ENCODE measurements at places on chromosomes 1 and 21.

GRCh38 chr1:154669464-154670282 lies 61.7 kb upstream of the ADAR start:
- DNase-seq = peak; percentile 73

- no peak for DNase-seq
Measured at GRCh38 chr1:90133133-90133532, 138.2 kb downstream of the ZNF326 start.

DNA sequence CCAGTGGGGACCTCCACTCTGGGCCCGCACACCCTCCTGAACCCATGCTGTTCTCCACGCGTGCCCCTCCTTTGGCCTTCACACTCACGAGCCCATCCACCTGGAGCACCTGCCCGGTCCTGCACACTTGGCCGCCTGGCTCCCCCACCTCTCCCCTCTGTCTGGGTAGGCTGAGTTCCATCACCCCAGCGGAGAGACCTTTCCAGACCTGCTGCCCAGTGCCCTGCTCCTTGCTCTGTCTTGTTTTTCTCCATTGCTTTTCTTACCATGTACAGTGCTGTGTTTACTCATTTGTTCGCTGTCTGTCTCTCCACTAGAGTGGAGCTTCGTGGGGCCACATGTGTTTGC lies 351.0 kb upstream of the VAMP3 start:
- no peak for DNase-seq

DNA sequence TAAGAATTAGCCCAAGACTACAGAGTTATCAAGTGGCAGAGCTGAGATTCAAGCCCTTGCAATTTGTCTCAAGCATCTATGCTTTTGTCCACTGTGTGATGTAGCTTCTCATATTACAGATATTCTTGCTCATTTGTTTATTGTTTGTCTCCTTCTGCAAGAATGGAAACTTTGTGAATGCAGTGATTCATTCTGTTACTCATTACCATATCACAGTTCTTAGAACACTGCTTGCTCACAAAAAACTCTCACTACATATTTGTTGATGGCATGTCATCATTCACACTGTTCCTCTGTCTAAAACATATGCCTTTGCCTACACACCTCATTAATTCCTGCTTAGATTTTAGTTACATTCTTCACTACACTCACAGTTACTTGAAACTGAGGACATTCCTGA lies 1198.9 kb downstream of the PLA2G4A start:
- DNase-seq = no peak

DNA sequence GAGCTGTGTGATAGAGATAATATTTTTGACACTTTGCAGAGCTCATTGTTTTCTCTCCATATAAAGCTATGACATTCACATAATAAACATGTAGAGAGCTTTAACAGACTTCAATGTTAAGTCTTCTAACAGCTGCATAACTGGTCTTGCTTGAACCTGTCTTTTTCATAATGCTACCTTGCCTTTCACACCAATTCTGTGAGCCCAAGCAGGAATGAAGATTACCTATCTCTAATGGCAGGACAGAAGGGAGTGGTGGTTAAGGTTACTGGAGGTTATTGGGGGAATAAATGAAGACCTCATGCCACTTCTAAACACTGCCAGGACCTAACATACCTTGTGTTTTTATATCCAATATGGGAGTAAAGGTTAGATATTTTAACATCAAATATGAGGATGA lies 2.3 kb upstream of the CD55 start:
- DNase-seq = no peak

GRCh38 chr1:235864469-235864868 lies 2.2 kb downstream of the LYST start:
- DNase-seq = no peak
